ENCODE measurements at places on chromosomes 2 and 18. TPM values are rescaled to one million over a fixed set of nuclear protein-coding genes. Genes with fewer than 3 reads are reported as not detected.

GRCh38 chr18:78672862-78673446 lies 306.7 kb upstream of the SALL3 start:
- H3K27me3 ChIP-seq, result no peaks in the 10 kb centered on the region
- H3K27ac ChIP-seq, result no peak overlapping the region
- H3K36me3 ChIP-seq, result no peaks in the 10 kb centered on the region
- DNase-seq, result no peak
- H3K4me1 ChIP-seq, result peaks cover 6% of the 10 kb centered on the region
- no peak overlapping the region for H3K4me3 ChIP-seq

DNA sequence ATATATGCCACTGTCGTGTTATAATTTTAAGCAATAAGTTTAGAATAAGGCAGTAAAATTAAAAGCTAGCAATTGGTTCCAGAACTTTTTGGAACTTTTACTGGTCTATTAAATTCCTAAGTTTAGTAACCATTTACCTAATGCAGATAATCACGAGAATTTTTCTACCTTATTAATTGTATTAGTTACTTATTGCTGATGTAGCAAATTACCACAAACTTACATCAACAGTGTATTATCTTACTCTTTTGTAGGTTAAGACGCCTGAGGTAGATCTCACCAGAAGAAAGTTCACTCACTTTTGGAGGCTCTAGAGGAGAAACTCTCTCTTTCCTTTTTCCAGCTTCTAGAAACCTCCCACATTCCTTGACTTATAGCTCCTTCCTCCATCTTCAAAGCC lies 14.0 kb upstream of the UBE2E3 start:
- no peaks in the 10 kb centered on the region for H3K36me3 ChIP-seq
- no peaks in the 10 kb centered on the region for H3K27me3 ChIP-seq
- no peak overlapping the region for H3K4me3 ChIP-seq
- H3K27ac ChIP-seq, result no peak overlapping the region
- H3K4me1 ChIP-seq, result no peaks in the 10 kb centered on the region

The LGALSL gene
- 29.2 TPM for total RNA-seq

GRCh38 chr2:39377226-39377939 lies 59.7 kb downstream of the MAP4K3 start:
- H3K27me3 ChIP-seq, result peaks cover 1% of the 10 kb centered on the region
- H3K4me1 ChIP-seq, result peaks cover 5% of the 10 kb centered on the region
- H3K4me3 ChIP-seq, result no peak overlapping the region
- no peaks in the 10 kb centered on the region for H3K36me3 ChIP-seq

GRCh38 chr2:9473985-9474360 lies 378 bp upstream of the IAH1 start:
- peak overlapping the region; percentile 59 for H3K4me3 ChIP-seq
- peak; percentile 51 for DNase-seq
- no peak overlapping the region for H3K27ac ChIP-seq
- H3K27me3 ChIP-seq, result no peaks in the 10 kb centered on the region
- H3K36me3 ChIP-seq, result peaks cover 21% of the 10 kb centered on the region
- no peaks in the 10 kb centered on the region for H3K4me1 ChIP-seq

DNA sequence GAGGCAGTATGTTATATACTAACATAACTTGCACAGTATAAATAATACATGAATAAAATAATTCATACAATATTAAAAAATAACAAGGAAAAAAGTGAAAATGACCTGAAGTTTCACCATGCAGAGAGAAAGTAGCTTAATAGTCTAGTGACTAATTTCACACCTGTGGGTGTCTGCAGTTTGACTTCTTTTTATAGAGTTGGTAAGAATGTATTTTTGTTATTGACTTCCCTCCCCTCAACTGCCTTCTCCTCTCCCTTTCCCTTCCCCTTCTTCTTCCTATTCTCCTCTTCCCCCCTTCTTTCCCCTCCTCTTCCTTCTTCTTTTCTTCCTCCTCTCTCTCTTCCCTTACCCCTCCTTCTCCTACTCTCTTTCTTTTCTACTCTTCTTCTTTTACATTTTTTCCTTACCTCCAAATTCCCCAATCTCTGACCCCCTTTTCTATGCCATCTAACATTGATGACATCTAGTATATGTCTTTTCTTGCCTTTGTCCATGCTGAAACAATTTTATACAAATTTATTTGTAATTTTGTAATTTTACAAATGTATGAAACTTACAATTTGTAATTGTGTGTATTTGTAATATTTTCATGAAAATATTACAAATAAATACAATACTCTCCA lies 3.1 kb downstream of the DNAH6 start:
- 0 out of 2 replicates have a peak, but pooled peaks cover 2% of the 10 kb centered on the region for H3K4me1 ChIP-seq
- no peak overlapping the region for H3K4me3 ChIP-seq
- H3K27me3 ChIP-seq, result no peaks in the 10 kb centered on the region
- H3K36me3 ChIP-seq, result no peaks in the 10 kb centered on the region
- DNase-seq, result no peak

The NFATC1 gene
- total RNA-seq, result 6.6 TPM

- H3K27ac ChIP-seq, result no peak overlapping the region
- DNase-seq, result no peak
- H3K4me3 ChIP-seq, result no peak overlapping the region
- H3K27me3 ChIP-seq, result no peaks in the 10 kb centered on the region
Measured at GRCh38 chr2:214995926-214996670, 142.3 kb downstream of the ABCA12 start.

DNA sequence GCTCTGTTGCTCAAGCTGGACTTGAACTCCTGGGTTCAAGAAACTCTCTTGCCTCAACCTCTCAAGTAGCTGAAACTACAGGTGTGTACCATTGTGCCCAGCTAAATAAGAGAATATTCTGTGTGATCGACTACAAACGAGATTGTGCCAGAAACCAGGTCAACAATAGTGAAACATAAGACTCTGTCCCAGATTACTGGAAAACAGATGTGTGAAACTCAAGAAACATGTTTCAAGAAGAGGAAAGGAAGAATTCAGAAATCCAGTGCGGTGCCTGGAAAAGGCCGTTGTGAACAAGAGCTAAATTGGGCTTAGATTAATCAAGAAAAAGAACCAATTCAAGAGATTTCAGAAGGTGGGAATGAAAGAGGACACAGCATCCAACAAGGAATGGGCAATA lies 23.4 kb upstream of the STAT1 start:
- H3K27ac ChIP-seq, result no peak overlapping the region
- H3K27me3 ChIP-seq, result no peaks in the 10 kb centered on the region
- no peaks in the 10 kb centered on the region for H3K4me1 ChIP-seq
- H3K4me3 ChIP-seq, result no peak overlapping the region

DNA sequence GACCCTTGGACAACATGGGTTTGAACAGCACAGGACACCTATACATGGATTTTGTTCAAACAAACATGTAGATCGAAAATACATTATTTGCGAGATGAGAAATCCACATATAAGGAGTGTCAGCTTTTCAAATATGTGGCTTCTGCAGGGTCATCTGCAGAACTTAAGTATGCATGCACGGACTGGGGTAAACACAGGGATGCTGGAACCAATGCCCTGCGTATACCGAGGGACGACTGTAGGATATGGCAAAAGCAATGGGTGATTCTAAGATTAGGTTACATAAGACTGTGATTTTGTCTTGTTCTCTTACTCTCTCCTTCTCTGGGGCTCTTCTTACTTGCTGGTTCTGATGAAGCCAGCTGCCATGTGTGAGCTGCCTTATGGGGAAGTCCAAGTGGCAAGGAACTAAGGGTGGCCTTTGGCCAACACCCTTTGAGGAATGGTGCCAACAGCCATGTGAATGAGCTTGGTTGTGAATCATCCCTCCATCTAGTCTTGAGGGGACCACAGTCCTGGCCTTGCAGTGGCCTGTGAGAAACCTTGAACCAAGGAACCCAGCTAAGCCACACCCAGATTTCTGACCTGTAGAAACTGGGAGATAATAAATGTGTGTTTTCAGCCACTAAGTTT lies 66.5 kb downstream of the EVA1A start:
- DNase-seq, result no peak
- H3K4me3 ChIP-seq, result no peak overlapping the region
- no peaks in the 10 kb centered on the region for H3K36me3 ChIP-seq
- no peaks in the 10 kb centered on the region for H3K4me1 ChIP-seq

The COLEC12 gene
- total RNA-seq, result 2.3 TPM

GRCh38 chr2:184936761-184937160 lies 338.4 kb downstream of the ZNF804A start:
- H3K4me3 ChIP-seq, result no peak overlapping the region
- H3K27me3 ChIP-seq, result no peaks in the 10 kb centered on the region
- no peak overlapping the region for H3K27ac ChIP-seq
- DNase-seq, result no peak

- no peaks in the 10 kb centered on the region for H3K36me3 ChIP-seq
- no peak overlapping the region for H3K27ac ChIP-seq
- no peaks in the 10 kb centered on the region for H3K27me3 ChIP-seq
- no peaks in the 10 kb centered on the region for H3K4me1 ChIP-seq
Measured at GRCh38 chr18:70998490-70998889, 709.6 kb downstream of the SOCS6 start.

DNA sequence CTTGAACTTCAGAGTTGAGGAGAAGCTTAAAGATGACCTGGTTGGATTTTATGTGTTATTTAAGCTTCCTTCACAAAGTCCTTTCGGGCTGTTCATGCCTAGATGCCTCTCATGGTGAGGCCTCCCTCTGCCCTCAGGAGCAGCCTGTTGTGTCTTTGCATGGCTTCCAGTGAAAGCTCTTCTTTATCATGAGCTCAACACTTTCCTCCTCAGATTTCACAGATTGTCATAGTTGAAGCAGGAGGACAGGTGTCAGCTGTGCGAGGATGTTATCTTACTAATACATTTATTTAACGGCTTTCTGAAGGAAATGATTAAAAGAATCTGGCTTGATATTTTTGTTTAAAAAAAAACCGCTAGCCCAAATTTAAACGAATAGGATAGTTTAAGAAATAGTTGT lies 48.8 kb upstream of the ITSN2 start:
- no peaks in the 10 kb centered on the region for H3K36me3 ChIP-seq
- no peaks in the 10 kb centered on the region for H3K4me1 ChIP-seq
- H3K27me3 ChIP-seq, result no peaks in the 10 kb centered on the region
- DNase-seq, result no peak
- no peak overlapping the region for H3K4me3 ChIP-seq

- H3K27me3 ChIP-seq, result no peaks in the 10 kb centered on the region
- H3K4me1 ChIP-seq, result no peaks in the 10 kb centered on the region
- H3K4me3 ChIP-seq, result no peak overlapping the region
- no peaks in the 10 kb centered on the region for H3K36me3 ChIP-seq
- H3K27ac ChIP-seq, result no peak overlapping the region
- no peak for DNase-seq
Measured at GRCh38 chr2:11368059-11368572, 23.7 kb upstream of the ROCK2 start.

GRCh38 chr2:218262631-218263586 lies 2.1 kb downstream of the GPBAR1 start:
- no peak overlapping the region for H3K27ac ChIP-seq
- H3K27me3 ChIP-seq, result no peaks in the 10 kb centered on the region
- H3K36me3 ChIP-seq, result peaks cover 16% of the 10 kb centered on the region
- H3K4me3 ChIP-seq, result no peak overlapping the region
- peaks cover 12% of the 10 kb centered on the region for H3K4me1 ChIP-seq

DNA sequence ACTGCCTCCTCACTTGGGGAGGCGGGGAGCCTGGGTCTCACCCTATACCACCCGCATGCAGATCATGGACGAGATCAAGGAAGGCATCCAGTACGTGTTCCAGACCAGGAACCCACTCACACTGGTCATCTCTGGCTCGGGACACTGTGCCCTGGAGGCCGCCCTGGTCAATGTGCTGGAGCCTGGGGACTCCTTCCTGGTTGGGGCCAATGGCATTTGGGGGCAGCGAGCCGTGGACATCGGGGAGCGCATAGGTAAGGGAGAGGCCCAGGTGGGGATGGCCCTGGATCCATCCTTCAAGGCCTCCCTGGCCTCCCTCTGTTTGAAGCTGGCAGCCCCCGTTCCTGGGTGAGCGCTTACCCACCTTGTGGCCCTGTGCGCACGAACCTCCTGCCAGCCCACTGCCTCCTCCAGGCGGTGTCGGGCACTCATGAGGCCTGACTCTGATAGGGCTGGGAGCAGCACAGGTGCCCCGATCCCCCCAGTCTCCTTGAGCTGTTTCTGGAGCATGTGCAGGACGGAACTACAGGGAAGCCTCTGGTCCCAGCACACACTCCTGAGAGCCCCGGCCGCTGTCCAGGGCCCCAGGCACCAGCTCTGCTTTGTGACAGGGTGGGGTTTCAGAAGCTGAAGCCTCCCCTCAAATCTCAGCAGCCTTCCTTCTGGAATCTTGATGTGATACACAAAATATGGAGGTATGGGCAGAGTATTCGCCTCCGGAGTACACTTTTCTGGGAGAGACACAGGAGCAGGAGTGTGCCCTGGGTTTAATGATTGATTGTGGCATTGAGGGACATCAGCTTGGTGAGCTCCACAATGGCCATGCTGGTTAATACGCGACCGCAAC lies 708 bp downstream of the AGXT start:
- no peaks in the 10 kb centered on the region for H3K36me3 ChIP-seq
- no peak overlapping the region for H3K4me3 ChIP-seq
- no peak overlapping the region for H3K27ac ChIP-seq

Data from H1 (cell line).